ENCODE measurements at places on chromosomes 2 and 18.

DNA sequence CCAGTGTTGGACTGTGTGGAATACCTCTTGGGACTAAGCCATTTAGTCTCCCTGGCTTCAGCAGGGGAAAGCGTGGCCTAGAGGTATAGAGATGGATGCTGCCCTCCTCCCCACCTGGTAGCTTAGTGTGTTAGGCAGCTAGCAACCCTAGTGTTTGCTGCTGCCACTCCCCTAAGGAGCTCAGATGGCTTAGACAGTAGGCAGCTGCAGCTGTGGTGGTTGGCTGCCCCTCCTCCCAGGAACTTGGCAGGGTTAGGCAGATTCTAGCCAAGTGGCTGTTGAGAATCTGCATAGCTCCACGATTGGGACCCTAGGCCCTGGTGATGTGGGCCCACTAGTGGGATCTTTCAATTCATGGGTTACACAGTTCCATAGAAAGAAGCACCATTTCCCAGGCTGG is 550.4 kb upstream of the CHAC2 start:
- DNase-seq: no peak

- DNase-seq: no peak
These were observed 127.9 kb downstream of the SH3RF3 start for GRCh38 chr2:109256921-109257320.

DNA sequence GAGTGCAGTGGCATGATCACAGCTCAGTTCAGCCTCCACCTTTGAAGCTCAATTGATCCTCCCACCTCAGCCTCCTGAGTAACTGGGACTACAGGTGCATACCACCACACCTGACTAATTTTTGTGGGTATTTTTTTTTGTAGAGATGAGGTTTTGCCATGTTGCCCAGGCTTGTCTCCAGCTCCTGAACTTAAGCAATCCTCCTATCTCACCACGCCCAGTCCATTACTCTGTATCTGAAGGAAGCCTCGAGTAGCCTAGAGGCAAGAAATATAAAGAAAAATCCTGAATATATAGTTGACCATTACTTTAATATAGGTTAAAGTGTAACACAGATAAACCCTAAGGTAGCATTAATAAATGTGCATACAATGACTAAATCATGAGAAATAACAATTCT is 686.8 kb upstream of the PIK3C3 start:
- no peak for DNase-seq

- DNase-seq: no peak
These were observed 17.8 kb downstream of the CTAGE1 start for GRCh38 chr18:22399949-22400348.

DNA sequence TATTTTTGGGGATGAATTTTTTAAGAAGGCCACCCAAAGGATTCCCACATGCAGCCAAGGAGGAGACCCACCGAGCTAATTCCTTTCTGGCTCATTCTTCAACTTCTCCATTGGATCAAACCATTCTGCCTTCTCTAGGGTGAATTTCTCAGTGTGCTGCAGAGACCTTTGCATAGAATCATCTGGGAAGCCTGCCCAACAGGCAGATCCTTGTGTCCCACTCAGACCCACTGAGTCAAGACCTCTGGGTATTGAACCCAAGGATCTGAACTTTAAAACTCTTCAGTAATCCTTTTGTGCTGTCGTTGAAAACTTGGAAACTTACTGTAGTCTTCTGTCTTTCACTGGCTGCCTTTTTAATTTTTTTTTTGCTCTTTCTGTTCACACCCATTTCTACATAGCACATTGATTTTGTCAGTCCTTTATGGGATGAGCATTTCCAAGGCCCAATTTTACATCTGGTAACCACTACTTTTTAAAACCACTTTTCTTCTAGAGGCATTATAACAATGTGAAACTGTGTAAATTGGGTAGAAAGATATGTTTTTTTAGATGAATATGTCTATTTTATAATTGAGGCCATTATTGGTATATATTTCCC is 120.2 kb downstream of the TSN start:
- DNase-seq: no peak

GRCh38 chr18:5521000-5521399 is 22.8 kb downstream of the EPB41L3 start:
- no peak for DNase-seq

DNA sequence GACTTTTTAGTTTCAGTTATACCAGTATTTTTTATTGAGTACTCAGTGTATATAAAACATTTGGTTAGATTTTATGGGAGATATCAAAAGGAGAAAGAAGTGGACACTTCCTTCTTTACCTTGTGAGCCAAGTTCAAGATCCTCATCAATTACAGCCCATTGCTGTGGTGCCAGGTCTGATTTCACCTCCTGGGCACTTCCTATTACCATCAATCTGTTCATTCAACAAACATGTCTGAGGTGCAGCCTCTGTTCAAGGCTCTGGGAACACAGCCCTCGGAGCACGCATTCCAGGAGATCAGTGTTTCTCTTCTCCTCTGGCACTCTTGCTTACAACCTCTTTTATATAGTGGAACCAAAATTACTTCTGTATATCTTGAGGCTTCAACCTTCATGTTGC is 171.4 kb upstream of the ALPP start:
- DNase-seq: no peak

DNA sequence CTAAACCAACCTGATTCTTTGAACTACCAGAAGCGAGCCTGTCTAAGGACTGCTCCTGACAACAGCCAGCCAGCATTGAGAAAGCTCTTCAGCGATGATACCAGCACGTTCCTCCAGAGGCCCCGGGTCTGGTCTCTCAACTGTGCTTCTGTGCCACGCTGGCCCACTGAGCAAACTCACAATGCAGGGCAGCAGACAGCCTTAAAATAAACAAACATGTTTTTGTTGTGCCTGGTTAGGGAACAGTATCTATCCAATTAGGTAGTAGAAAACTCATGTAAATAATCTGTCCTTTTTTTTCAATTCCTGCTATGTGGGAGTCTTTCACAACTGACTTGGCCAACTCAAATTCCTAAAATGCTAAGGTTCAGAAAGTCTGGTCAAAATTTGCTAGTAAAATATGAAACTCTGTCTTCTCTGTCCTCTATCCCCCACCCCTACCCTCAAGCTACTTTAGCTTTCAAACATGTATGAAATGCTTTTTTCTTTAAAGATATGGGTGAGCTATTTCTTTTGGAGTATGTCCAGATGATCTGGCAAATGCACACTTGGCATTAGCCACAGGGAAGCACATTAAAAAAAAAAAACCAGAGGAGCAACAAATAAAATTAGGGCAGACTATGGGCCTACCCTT is 21.4 kb upstream of the EML4 start:
- DNase-seq: no peak

- DNase-seq: no peak
These were observed 231.5 kb downstream of the LPIN1 start for GRCh38 chr2:11977766-11978524.

- peak; percentile 89 for DNase-seq
These were observed 1375.4 kb upstream of the CELF4 start for GRCh38 chr18:38940863-38941531.

DNA sequence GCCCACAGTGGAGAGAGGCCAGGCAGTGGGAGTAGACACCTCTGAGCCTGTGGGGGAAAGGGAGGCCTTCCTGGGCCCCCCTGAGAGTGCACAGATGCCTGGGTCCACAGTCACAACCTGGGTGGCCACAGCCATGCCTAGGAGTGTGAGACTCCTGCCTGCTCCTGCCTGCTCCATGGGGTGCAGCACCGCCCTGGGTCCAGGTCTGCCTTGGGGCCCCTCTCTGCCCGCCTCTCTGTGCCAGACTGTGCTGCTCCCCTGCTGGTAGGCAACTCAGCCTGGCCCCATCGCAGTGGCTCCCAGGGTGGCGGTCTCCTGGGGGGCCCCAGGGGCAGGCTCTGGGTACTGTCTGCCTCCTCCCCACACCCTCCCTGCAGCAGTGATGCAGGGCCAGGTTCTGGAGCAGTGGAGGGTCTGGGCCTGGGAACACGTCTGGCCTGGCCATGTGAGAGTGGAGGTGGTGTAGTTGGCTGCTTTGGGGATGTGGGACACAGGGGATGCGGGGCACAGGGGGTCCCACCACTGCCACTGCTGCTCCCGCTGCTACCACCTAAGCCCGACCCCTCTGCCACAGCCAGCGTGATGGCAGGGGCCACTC is 60.1 kb upstream of the DLX2 start:
- no peak for DNase-seq

DNA sequence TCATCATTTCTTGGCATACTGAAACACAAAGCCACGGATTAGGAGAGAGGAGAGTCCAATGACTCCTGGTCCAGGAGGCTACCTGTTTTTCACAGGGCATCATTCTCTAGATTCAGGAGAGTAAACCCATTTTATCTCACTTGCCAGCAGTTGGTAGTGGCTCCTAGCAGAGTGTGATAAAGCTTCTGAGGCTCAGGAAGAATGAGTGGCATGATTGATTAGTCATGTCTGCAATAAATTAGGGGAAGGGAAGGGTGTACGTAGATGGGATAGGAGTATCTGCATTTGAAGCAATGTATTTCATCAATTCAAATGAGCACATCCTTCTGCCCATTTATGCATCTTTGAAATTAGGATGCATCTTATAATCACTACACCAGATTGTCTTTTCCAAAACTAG is 31.1 kb upstream of the PNO1 start:
- no peak for DNase-seq

GRCh38 chr2:10883801-10884478 is 27.8 kb upstream of the KCNF1 start:
- DNase-seq: no peak

DNA sequence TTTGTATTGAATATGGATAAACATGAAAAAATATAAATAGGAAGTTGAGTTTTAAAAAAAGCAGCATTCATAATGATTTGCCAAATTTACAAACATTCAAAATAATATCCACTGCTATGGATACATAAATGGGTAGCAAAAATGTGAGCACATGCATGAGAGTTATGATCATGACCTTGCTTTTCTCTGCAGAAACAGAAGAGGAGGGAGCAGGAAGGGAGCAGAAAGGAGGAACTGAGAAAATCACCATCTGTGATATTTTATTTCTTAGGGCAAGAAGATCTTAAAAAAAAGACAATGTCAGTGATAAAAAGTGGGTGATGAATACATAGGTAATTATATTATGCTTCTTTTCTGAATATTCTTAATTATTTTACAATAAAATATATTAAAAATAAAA is 17.7 kb upstream of the CCDC93 start:
- DNase-seq: no peak

DNA sequence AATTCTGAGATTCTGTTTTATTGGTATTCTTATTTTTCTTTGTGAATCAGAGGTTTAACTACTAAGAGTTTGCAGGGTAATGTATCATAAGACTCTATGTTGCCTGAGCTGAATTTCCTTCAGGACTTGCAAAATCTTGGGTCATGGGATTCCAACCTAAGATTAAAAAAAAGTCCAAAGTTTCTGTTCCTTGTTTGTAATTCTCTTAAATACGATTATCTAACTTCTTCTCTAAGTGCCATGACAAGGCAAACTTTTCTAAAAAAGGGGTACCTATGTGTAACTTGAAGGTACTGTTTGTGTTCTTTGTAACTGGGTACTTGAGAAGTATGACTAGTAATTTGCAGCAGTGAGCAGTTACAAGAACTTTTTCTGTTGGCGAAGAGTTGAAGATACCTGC is 181.3 kb upstream of the ZEB2 start:
- no peak for DNase-seq

- DNase-seq: no peak
These were observed 92.1 kb downstream of the MYCN start for GRCh38 chr2:16032282-16033031.
